Caco-2 (cell line): ENCODE measurements at places on chromosomes 7 and 10. TPM values are rescaled to one million over a fixed set of nuclear protein-coding genes. Genes with fewer than 3 reads are reported as not detected.
A peak's percentile ranks its signal among the peaks of the same experiment; 100 is the strongest.

- no peak for DNase-seq
These were observed 1.6 kb downstream of the WEE2 start for GRCh38 chr7:141709749-141710148.

DNA sequence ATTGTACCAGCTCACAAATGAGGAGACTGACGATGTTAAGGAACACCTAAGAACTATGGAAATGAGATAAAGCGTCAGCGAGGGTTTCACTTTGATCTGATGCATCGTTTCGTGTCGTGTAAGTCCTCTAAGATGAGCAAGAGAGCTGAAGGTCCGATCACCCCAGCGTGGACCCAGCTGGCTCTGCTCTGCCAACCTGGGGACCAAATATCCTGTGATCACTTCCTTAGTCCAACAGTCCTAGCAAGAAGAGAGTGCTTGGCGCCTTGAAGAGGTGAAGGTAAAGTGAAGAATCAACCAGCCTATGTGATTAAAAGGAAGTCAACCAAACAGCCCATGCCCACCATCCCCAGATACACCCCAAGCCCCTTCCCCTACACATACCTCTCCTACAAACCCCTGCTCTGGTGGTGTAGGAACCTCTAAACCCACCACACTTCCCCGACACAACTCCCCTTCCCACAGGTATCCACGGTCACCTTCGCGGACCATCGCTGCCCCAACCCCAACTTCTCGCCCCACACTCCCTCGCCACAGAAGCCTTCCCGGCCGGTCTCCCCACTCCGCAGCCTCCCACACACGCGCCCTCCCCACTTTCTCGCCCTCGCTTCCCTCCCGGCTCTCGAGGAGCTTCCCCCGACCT lies 722 bp downstream of the UPF2 start:
- DNase-seq: peak; percentile 41

DNA sequence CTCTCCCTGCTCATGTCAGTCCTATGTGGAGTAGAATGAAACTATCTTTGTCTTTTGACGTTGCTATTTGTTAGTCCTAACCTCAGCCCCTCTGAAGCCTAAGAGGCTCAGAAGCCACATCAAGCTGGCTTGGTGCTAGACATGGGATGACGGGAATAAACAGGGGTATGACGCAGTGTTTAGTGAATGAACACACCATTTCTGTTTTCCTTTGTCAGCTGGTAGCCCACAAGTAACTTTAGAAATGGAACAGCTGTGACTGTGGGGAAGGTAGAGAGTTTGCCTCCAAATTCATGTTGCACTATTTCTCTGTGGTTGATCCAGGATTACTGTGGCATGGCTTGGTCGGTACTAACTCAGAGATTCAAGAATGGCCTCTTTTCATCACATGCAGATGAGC lies 31.3 kb downstream of the COX15 start:
- DNase-seq: no peak

DNA sequence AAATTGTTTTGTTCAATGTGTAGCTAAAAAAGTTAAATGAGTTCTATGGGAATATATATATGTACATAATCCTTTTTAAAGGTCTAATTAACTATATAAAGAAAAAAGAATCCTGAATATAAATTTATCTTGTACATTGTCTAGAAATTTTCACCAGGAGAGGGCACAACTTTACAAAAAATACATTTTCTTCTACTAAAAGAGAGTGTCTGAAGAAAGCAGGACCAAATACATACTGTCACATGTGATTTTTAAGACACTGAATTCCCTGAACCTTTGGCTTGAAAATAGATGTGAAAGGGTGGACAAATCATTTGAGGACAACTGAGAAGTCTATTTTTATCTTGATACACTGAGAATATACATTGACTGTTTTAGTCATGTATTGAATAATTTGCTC lies 204.3 kb downstream of the DGKB start:
- no peak for DNase-seq

Gene CNTNAP2
- total RNA-seq: 42.5 and 45.0 TPM in 2 replicates
